ENCODE measurements at places on chromosomes 16 and 17.

GRCh38 chr17:37691807-37692206 is 48.6 kb upstream of the DDX52 start:
- DNase-seq, result no peak

GRCh38 chr17:30975042-30975820 is 4.4 kb downstream of the RNF135 start:
- DNase-seq, result no peak

DNA sequence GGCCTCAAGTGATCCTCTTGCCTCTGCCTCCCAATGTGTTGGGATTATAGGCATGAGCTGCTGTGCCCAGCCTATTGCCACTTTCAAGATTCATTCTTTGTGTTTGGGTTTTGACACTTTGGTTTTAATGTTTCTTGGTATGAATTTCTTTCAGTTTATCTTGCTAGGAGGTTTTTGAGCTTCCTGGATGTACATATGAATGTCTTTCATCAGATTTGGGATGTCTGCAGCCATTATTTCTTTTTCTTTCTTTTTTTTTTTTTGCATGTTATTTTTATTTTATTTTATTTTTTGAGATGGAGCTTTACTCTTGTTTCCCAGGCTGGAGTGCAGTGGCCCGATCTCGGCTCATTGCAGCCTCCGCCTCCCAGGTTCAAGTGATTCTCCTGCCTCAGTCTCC is 18.5 kb downstream of the MRPL45 start:
- DNase-seq, result no peak

DNA sequence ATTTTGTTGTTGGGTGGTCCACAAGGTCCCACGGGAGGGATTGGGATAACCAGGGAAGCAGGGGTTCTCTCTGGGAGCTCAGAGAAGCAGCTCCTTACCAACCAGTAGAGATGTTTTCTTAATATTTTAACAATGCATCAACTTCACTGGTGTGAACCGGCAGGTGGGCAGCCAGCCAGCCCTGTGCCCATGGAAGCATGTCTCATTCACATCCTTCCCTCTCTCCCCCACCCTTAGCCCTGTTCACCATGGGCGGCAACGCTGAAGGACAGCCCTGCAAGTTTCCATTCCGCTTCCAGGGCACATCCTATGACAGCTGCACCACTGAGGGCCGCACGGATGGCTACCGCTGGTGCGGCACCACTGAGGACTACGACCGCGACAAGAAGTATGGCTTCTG is 9.3 kb downstream of the MMP2 start:
- DNase-seq, result no peak

DNA sequence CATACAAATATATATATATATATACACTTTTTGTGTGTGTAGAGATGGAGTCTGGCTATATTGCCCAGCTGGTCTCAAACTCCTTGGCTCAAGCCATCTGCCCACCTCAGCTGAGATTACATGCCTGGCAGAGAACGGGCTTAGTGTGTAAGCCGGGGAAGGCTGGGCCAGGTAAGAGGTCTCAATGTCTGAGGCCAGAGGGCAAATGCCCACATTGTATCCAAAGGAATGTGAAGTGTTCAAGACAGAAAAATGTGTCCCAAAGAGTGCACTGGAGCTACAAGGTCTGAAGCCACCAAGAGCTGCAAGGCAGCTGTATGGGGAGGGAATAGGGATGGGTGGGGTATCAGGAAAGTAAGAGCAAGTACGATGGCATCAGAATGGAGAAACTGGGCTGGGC is 8.8 kb downstream of the CD2BP2 start:
- DNase-seq, result no peak

DNA sequence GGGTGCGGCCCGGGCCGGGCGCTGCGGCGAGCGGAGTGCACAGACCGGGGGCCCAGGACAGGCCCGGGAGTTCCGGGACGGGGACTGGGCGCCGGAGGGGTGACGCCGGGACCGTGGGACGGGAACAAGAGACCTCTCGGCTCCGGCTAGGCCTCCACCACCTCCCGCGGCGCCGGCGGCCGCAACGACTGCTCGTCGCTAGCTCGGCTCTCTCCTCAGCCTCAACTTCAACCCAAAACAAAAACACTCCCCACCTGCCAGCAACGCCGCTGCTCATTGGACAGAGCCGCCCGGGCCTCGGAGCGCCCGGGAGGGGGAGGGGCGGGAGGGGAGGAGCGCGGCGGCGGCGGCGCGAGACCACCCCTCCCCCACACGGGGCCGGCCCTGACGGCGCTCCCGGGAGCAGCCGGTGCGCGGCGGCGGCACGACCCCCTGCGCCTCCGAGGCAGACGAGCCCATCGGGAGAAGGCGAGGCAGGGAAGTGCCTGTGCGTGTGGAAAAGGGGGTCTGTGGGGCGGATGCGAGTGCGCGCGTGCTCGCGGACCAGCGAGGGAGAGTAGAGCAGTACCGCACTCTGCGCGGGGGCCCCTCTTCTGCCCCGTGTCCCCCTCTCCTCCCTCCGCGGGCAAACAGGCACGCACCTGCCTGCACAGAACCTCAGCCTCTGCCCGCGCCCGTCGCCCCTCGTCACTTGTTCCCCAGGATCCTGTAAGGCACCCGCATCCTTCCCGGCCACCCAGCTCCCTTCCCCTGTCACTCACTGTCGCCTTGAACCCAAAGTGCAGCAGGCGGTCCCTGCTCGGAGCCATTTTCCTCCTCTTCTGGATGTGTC is at the start of gene FBXL20:
TSS of gene FBXL20 (minus strand) at position 215 of the 832 bp plus-strand sequence. CDS start 224 bp downstream, outside the sequence.
- peak; percentile 66 for DNase-seq

GRCh38 chr17:19911033-19911432 is 43.3 kb upstream of the ULK2 start:
- DNase-seq, result no peak

- DNase-seq, result no peak
Observed at GRCh38 chr17:57612202-57613071, 132.7 kb downstream of the CCDC182 start.

- DNase-seq, result no peak
Observed at GRCh38 chr16:77276661-77277060, 77.5 kb downstream of the SYCE1L start.

DNA sequence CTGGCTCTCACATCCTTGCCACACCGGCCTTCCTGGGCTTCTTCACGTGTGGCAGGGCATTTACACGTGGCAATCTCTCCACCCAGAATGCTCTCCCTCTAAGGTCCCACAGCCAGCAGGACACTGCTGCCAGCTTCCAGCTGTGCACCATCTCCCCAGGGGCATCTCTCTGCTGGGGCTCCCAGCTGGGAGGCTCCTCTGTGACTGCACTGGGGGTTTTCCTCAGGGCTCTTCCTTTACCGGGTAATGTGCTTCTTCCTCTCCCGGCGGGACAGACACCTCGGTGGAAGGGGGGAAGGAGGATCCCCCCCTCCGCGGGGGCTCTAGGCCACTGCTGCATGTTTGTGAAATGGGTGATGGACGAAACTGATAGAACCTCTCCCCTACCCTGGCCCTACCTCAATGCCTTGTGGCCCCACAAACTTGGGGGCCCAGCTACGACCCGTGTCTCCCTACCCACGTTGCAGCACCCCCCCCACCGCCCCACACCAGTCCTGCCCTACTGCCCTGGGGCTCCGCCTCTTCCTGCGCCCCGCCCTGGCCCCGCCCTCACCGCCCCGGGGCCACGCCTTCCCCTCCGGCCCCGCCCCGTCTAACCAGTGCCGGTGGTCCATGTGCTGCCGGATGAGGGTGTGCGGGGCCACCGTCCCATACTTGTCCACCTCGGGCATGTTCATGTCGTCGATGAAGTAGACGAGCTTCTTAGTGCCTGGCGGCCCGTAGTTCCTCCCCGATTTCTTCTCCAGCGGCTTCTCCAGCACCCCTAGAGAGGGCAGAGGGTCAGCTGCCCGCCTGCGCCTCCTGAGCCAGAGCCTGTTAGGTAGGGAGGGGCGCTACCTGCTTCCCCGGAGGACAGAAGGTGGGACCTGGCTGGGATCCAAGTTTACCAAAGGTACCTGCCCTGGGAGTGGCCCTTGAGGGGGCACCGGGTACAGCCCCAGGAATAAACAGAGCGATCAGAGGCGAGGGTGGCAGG is 92.6 kb downstream of the DNAH17 start:
- DNase-seq, result no peak

DNA sequence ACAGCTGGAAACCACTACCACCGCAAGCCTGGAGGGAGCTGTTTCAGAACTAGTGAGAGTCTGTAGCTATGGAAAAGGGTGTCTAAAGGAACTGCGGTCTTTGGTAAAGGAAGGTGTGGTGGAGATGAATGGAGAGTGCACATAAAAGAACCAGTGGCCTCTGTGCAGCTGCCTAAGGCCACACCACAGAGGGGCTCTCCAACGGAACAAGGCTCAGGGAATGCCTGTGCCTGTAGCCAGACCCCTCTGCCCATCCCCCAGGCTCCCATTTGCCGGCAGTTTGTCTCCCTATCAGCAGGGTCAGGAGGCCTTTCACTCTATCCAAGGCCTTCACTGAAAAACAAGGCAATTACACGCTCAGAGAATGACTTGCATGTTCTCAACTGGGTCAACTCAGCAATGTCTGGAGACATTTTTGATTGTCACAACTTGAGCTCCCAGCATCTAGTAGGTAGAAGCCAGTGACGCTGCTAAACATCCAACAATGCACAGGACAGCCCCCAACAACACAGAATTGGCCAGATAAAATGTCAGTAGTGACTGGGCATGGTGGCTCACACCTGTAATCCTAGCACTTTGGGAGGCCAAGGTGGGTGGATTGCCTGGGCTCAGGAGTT is 3.3 kb upstream of the FDXR start:
- DNase-seq, result no peak

- no peak for DNase-seq
Observed at GRCh38 chr17:40531051-40531991, 29.9 kb upstream of the TNS4 start.

- no peak for DNase-seq
Observed at GRCh38 chr16:48383009-48383876, 2.0 kb downstream of the SIAH1 start.

DNA sequence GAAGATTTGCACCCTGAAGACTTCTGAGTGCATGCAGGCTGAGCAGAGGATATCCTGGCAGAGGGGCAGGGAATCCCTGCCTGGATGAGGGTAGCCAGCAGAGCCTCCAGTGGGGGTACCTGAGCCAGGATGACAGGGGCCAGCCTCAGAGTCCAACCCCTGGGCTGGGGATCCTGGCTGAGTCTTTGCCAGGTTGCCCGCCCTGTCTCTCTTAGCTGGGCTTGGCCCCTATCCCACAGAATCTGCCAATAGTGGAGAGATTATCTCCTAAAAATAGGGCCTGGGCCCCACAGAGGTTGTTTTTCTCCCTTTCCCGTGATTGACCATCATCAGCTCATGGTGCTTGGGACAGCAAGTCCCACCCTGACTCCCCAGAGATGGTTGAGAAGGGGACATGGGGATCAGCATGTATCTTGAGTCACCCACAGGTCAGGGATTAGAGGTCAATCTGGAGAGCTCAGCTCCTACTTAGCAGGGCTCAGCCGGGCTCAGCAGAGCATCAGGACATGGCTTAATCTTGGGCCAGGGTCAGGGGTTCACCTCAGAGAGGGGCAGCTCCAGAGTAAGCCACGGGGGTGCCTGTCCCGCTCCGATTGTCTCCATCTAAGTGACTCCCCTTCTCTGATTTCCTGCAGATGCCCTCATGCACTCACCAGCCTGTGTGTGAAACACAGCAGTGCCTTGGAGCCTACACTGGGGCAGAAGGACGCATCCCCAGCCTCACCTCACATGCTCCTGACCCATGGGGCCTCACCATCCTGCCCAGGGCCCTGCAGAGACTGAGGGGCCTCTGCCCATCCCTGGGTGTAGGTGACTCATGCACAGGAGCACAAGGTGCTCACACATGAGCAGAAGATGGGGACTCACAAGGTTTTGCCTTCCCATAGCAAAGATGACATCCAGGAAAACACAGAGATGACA is 11.5 kb downstream of the CDH16 start:
- no peak for DNase-seq

- no peak for DNase-seq
Observed at GRCh38 chr16:50678531-50678930, 2.6 kb downstream of the SNX20 start.

DNA sequence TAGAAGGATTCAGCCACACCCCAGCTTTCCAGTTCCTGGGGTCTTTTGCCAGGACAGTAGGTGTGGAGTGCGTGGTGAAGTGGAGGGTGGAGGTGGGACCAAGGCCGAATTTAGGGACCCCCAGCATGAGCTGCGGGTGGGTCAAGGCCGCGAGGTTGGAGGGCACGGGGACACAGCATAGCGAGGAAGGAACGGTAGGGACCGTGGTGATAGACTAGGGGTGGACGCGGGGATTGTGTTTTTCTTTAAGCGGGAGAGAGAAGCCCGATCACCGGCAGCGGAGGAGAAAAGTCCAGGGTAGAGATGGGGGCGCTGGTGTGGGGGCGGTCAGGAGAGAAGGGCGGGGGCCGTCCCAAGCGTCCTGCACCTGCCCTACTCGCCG is 261 bp upstream of the B4GALNT2 start:
- no peak for DNase-seq

- DNase-seq, result no peak
Observed at GRCh38 chr17:41453066-41453465, 12.3 kb upstream of the KRT38 start.

DNA sequence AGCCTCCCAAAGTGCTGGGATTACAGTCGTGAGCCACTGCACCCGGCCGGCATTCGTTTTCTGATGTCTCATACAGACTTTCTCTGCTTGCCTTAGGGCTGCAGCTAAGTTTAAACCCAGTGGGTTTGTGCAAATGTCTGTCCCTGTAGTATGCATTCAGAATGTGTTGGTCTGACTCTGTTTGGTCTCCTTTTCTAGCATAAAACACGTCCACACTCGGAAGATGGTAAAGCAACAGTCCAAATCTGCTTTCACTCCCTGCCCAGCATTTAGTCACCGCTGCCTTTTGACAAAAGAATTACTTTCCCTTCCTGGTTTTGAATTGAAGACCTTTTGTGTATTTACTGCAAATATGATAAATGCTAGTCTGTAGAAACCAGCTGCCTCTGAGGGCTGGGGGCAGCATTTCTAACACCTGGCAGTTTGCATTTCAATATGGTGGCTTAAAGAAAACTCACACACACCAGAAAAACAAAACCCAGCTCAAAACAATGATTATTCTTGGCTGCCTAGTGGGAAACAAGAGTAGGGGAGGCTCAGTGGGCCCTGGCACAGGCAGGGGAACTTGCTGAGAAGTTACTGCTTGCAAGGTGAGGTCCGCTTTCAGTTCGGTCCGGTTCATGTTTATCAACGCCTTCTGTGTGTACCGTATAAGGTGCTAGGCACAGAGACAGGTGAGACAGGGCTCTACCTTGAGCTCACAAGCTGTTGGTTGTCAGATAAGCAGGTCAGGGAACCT is 56.9 kb downstream of the MSI2 start:
- no peak for DNase-seq

- no peak for DNase-seq
Observed at GRCh38 chr17:72282439-72283029, 161.7 kb downstream of the SOX9 start.

DNA sequence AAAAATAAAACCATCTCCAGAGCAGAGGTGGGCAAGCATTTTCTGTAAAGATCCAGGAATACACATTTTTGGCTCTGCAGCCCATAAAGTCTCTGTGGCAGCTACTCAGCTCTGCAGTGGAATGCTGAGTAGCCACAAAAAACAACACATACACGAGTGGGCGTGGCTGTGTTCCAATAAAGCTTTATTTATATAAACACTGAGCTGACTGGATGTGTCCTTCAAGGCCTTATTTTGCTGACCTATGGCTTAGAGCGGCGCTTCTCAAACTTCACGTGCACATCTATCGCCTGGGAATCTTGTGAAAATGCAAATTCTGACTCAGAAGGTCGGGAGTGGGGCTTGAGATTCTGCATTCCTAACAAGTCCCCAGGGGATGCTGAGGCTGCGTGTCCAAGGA is 39.7 kb downstream of the XYLT1 start:
- DNase-seq, result no peak

- peak; percentile 6 for DNase-seq
Observed at GRCh38 chr17:8016632-8017424, 14.4 kb downstream of the GUCY2D start.

GRCh38 chr16:2527071-2527783 is 4.0 kb downstream of the CEMP1 start:
- DNase-seq, result no peak
